ENCODE measurements at places on chromosomes 6 and 20. TPM values are rescaled to one million over a fixed set of nuclear protein-coding genes. Genes with fewer than 3 reads are reported as not detected.

The FILIP1 gene
- 0.62 TPM for total RNA-seq

The TMEM74B gene
- total RNA-seq, result not detected

The WFDC10B gene
- total RNA-seq, result not detected

The C6orf58 gene
- total RNA-seq, result not detected

The CGA gene
- total RNA-seq, result not detected

The ULBP3 gene
- total RNA-seq, result 9.9 TPM

The C20orf204 gene
- 1.2 TPM for total RNA-seq

The ADGB gene
- total RNA-seq, result not detected

The DDX43 gene
- total RNA-seq, result 2.7 TPM
